ENCODE measurements at places on chromosomes 16 and 17. TPM values are rescaled to one million over a fixed set of nuclear protein-coding genes. Genes with fewer than 3 reads are reported as not detected.
A peak's percentile ranks its signal among the peaks of the same experiment; 100 is the strongest.

The DPEP3 gene
- not detected for polyA plus RNA-seq

DNA sequence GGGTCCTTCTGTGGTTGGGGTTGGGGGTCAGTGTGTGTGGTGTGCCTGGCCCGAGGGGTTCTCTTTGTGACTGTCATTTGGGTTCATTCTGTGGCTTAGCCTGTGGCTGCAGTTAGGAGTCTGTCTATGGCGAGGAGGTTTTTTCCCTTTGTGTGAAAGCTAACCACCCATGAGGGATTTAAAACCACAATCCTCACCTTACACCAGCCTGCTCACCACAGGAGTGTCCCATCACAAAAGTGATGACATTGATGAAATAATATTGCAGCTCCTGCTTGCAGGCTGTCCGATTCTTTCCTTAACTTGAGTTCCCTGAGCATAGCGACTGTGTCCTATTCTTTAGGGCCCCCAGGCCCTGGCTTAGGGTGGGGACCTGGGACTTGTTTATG is 113.6 kb downstream of the RAP1GAP2 start:
- no peak for DNase-seq

The TNP2 gene
- polyA plus RNA-seq = not detected

DNA sequence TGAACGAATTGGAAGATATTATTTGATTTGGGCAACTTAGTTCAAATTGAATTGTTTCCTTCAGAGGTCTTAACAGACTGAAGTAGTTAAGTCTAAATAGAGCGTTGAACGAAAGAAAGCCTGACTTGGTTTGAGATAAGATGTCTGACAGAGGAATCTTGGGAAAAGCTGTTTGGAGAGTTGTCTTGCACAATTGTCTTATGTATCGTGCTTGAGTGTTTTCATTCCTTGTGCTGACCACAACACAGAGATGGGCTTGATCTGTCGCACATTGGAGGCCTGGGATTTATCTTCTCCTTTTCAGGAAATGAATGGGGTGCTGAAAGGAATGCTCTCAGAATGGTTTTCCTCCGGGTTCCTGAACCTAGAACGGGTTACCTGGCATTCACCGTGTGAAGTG is 7.8 kb downstream of the MLYCD start:
- no peak for DNase-seq

The SMPD3 gene
- polyA plus RNA-seq = 0.01 TPM

DNA sequence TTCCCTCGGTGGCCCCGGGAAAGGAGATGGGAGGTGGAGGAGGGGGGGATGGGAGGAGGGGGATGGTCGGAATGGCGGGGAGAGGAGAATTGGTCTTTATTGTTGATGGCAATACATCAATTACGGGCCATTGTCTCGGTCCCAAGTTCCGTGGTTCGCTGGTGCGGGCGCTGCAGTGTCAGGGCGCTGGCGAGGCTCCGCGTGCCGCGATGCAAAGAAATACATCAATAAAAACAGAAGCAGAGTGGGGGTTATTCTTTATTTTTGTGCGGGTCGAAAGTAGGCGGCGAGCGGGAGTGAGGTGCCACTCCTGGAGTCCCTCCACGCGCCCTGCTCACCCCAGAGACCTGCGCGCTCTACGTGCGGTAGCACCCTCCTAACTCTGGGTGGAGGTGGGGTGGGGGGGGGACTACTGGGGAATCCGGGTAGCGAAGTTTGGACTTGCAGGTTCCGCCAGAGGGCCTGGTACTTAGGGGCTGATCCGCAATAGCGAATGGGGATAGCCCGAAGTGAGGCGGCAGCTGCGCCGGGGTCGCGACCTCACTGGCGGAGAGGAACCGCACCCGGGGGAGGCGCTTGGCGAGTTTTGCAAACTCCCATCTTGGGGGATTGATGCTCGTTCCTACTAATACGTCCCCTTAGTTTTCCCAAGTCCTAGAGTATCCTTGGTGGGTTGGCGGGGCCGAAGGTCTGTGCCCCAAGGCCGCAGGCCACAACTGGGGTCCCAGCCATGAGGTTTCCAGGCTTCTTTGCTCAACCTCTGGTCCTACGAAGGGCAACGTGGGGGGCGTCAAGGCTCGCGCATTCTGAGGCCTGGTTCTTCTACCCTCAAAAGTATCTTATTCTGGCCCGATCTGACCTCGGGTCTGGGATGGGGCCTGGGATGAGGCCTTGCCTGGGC is 3.5 kb upstream of the SALL1 start:
- peak; percentile 57 for DNase-seq

DNA sequence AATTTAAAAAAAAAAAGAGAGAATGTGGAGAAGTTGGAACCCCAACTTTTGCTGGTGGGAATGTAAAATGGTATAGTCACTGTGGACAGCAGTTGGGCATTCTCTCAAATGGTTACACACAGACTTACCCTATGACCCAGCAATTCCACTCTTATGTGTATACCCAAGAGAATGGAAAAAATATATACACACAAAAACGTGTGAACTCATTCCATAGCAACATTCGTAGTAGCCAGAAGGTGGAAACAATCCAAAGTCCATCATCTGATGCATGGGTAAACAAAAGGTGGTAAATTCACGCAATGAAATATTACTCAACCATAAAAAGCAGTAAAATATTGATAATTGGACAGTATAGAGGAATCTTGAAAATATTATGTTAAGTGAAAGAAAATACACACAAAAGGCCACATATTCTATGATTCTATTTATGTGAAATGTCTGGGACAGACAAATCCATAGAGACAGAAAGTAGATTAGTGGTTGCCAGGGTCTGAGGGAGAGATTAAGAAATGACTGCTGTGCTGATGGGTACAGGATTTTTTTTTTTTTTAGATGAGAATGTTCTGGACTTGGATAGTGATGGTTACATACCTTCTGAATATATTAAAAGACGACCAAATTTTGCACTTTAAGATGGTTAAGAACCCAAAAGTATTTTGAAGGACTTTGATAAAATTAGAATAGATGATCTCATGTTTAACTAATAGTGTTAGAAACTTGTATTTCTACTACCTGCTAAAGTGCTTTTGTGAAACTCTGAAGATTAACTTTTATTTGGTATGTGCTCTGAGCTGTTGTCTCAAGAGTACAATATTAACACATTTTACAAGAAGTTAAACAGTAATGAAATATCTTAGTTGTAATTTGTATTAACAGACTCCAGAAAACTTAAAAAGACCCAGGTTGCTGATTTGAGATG is 60.9 kb downstream of the MRTFB start:
- peak; percentile 17 for DNase-seq

DNA sequence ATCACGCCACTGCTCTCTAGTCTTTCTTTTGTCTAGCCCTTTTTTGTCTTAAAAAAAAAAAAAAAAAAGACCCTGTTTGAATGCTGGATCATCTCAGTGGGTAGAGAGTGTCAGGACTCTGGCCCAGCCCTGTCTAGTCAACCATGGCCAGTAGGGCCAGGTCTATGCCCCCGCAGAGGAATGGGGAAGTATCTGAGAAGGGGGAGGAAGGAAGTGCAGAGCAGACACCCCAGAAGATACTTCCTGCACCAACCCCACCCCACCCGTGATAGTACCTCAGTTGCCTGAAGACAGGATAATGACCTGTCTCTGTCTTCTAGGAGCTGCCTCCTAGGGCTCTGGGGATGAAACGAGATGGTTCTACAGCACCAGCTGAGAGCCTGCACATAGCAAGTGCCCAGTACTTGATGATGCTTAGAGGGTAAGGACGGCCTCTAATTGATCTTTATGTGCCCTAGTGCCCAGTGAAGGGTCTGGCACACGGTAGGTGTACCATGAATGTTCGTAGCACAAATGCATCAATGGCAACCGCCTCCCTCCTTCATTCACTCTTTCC is 55.4 kb downstream of the ABAT start:
- DNase-seq = no peak

DNA sequence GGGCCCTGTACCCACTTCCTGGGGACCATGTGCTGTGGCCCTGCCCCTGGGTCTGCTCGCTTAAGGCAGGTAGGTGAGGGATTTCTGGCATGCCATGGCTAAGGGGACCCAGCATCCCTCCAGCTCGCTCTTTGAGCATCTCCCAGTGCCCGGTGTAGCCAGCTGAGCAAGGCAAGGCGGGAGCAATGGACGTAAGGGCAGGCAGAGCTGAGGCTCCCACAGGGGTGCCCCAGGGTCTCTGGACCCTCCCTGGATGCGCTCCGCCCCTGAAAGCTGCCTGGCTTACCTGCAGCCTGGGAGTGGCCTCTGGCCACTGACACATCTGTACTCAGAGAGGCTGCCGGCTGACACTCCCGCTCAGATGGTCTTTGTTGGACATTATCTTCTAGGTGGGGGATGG is 189.9 kb downstream of the IRF8 start:
- DNase-seq = no peak

- DNase-seq = no peak
Observed at GRCh38 chr17:2571523-2572303, 21.7 kb upstream of the PAFAH1B1 start.

The TSEN54 gene
- polyA plus RNA-seq = 5.3 TPM

DNA sequence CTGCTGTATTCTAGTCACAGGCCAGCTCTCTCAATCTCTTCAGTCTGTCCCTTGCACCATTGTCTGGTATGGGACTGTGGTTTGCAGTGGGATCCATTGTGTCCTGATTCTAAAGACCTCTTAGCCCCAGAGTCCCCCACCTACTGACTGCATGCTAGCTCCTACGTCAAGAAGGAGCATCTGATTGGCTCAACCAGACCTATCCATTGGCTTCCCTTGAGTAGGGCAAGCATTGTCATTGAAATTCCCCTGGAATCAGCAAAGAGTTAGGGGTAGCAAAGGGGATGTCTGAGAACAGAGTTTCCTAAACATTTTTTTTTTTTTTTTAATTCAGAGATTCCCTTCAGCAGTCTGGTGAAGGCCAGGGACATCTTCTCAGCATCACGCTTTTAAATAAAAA is 175.3 kb upstream of the MPHOSPH6 start:
- no peak for DNase-seq

- DNase-seq = peak; percentile 21
Observed at GRCh38 chr16:1923299-1924034, 5.3 kb upstream of the HS3ST6 start.

- DNase-seq = peak; percentile 4
Observed at GRCh38 chr16:58459344-58460218, 40.4 kb upstream of the NDRG4 start.

- no peak for DNase-seq
Observed at GRCh38 chr17:43574896-43575525, 28.9 kb upstream of the ETV4 start.

DNA sequence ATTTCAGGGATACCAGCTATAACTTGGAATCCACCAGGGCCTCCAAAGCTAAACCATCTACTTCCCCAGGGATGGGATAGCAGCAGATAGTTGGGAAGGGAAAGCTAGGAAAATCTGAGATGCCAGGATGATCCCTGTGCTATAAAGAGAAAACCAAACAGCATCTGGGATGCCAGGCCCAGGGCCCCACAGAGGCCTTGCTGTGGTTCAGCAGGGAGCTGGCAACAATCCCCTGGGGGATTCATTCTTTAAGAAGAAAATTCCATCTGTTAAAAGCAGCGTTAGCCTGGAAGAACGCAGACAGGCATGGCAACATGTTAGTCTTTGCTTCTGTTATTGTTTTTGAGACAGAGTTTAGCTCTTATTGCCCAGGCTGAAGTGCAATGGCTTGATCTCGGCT is 16.6 kb downstream of the MYO18A start:
- no peak for DNase-seq

DNA sequence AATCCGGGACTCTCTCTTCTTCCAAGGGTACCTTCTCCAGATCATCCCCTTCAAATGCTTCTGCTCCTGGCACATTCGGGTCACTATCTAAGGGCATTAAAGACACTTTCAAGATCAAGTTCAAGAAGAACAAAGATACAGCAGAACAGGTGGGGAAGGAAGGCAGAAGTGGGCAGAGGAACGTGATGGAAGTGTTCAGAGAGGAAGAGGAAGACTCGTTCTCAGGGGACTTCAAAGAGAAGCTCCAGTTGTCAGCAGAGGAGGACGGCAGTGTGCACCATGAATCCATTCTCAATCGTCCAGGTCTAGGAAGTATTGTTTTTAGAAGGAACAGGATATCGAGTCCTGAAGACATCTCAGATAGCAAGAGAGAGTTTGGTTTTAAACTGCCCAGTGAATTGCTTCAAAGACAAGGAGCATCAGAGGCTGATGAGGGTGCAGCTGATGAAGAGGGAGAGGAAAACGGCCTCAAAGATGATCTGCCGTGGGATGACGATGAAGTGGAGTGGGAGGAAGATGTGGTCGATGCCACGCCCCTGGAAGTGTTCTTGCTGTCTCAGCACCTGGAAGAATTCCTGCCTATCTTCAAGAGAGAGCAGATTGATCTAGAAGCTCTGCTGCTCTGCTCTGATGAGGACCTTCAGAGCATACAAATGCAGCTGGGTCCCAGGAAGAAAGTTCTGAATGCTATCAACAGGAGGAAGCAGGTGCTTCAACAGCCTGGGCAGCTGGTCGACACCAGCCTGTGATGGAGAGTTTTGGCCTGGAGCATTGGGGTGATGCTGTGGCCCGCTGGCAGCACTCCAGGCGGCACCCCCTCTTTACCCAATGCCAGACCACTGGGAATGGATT is 16.8 kb downstream of the ANKS4B start:
- no peak for DNase-seq

The MAP3K14 gene
- 3.9 TPM for polyA plus RNA-seq

The NPB gene
- 0.19 TPM for polyA plus RNA-seq

The ARHGDIG gene
- 0.12 TPM for polyA plus RNA-seq

GRCh38 chr17:31726980-31727427 is 132.0 kb downstream of the COPRS start:
- peak; percentile 38 for DNase-seq
